ENCODE measurements at places on chromosomes 6 and 20. TPM values are rescaled to one million over a fixed set of nuclear protein-coding genes. Genes with fewer than 3 reads are reported as not detected.

The PDYN gene
- not detected for total RNA-seq

DNA sequence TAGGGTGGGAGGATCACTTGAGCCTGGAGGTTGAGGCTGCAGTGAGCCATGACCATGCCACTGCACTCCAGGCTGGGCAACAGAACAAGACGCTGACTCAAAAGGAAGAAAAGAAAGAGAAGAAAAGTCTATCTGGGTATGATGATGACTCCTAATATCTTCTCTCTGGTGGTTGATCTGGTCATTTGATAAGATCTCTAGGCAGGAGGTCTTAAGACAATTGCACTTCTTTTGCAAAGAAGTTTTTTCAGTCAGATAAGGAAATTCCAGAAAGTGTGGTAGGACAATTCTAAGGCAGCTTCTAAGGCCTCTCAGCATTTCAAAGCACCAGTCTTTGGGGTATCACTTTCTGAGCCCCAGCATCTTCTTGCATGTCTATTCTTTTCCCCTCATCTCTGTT lies 7.7 kb upstream of the AIF1 start:
- no peak for DNase-seq

DNA sequence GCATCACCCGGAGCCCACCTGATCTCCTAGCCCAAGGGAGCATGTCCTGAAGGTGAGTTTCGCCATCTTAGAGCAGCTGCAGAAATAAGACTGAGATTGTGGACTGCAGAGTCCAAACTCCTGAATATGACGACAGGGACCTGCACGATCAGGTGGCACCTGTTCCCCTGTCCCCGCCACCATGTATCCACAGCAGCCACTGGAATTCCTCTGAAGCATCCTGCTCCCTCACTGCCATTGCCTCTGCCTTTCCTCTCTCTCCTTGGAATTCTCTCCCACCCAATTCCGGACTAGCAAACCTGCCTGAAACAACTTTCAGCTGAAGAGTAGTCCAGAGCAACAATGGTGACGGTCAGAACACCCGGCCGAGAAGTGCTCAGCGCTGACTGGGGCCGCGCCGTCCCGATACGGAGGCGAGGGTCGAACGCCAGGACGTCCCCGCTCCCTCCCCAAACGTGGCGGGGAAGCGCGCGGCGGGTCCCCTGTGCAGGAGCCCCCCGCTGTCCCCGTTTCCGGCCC lies 694 bp upstream of the FAM120B start:
- no peak for DNase-seq

The TINAG gene
- not detected for total RNA-seq

The GPLD1 gene
- 0.39 TPM for total RNA-seq

DNA sequence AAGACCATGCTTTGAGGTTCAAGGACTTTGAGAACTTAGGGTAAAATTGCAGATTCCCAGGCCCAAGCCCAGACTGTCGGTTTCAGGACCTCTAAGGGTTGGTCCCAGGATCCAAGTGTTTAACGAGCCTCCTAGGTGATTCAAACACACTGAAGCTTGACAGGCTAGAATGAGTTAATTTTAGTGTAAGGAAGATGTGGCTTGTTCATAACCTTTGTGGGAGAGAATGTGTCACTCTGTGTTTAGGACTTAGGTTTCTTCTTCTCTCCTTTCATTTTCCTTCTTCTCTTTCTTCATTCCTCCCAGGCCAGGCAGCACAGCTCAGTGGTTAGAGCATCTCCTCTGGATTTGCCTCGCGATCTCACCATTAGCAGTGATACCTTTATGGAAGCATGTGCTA lies 104.8 kb upstream of the KCNG1 start:
- no peak for DNase-seq

The C6orf62 gene
- 109 TPM for total RNA-seq

- DNase-seq = no peak
Measured at GRCh38 chr6:85461798-85462170, 11.9 kb downstream of the NT5E start.

The OTOR gene
- not detected for total RNA-seq

GRCh38 chr6:136210398-136211165 lies 39.5 kb downstream of the MTFR2 start:
- no peak for DNase-seq

The HLA-DRB5 gene
- total RNA-seq = 15.8 TPM

The FERMT1 gene
- total RNA-seq = 0.93 TPM

The FKBP5 gene
- 62.4 TPM for total RNA-seq

The NPEPL1 gene
- total RNA-seq = 20.6 TPM

- DNase-seq = no peak
Measured at GRCh38 chr20:52102126-52102525, 89.5 kb downstream of the ZFP64 start.

- DNase-seq = no peak
Measured at GRCh38 chr6:98295515-98296175, 538.7 kb upstream of the POU3F2 start.

- no peak for DNase-seq
Measured at GRCh38 chr6:13139119-13139518, 189.2 kb downstream of the TBC1D7 start.

The GPX5 gene
- total RNA-seq = not detected

The OR2J3 gene
- total RNA-seq = not detected

GRCh38 chr6:142550310-142551063 lies 248.7 kb downstream of the ADGRG6 start:
- no peak for DNase-seq

GRCh38 chr20:52752023-52752422 lies 220.1 kb upstream of the TSHZ2 start:
- DNase-seq = no peak

- DNase-seq = no peak
Measured at GRCh38 chr6:42302411-42302810, 84.8 kb upstream of the MRPS10 start.

The KCNK5 gene
- total RNA-seq = 36.7 TPM

DNA sequence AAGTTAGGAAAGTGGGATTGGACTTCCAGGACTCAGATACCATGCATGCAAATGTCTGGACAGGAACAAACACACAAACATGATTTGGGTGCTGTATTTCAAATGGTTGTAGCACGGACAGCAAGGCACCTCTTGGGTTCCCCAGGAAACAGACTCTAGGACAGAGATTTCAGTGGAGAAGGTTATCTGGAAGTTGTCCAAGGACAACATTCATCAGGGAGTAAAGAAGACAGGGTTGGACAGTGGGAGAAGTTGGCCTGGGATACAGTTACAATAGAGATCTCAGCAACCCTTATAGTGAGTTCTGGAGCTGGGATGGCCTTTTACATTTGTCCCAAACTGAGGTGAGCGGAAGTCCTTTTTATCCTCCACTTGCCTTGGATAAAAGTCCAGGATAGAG lies 19.8 kb upstream of the TINAG start:
- DNase-seq = no peak

The POU5F1 gene
- total RNA-seq = not detected

GRCh38 chr6:100980949-100981348 lies 99.8 kb upstream of the ASCC3 start:
- no peak for DNase-seq

The CCM2L gene
- total RNA-seq = not detected

Measured in activated T-helper 1 cell treated with anti-CD3 and anti-CD28 coated beads, Interleukin-12 subunit alpha, Interleukin-12 subunit beta, Interleukin-2, Interleukin-4 antibody, amounts not matched to agents 30 ng/mL and 10 ng/mL and 1 ng/mL, durations not matched to agents 14 hours and 24 hours and 36 hours (primary cell).